Activated T-helper 1 cell treated with Interleukin-2 at 50 U/mL for 16 hours (primary cell): ENCODE measurements at places on chromosomes 11 and 22.
A peak's percentile ranks its signal among the peaks of the same experiment; 100 is the strongest.

DNA sequence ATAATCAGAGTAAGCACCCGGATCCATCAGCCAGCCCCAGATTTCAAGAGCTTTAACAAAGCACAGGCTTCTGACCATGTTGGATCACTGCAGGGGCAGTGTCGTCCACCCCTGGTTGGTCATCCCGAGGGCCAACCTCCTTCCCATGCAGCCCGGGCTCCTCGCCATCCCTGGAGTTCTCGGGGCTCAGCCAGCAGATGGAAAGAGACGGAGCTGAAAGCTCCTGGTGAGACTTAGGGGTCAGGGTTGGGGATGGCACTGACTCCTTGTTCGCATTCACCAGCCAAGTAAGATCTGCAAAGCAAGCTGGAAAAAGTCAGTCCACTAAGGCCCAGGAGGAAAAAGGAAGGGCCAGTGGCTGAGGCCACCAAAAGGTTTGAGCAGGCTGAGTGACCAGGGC, 888.9 kb downstream of the BRD1 start:
- no peak for DNase-seq

DNA sequence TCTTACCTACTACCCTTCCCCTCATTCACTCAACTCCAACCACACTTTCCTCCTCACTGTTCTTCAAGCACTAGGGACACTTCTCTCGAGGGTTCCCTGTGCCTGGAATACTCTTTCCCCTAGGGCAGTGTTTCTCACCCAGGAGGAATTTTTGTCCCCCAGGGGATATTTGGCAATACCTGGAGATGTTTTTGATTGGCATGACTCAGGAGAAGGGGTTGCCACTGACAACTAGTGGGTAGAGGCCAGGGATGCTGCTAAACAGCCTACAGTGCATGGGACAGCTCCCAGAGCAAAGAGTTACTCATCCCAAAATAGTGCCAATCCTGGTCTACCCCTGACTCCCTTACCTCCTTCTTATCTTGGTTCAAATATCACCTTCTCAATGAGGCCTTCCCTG, 40.0 kb downstream of the BTG4 start:
- DNase-seq: no peak

- DNase-seq: no peak
Measured at GRCh38 chr22:39723899-39724351, 153.4 kb downstream of the CACNA1I start.

DNA sequence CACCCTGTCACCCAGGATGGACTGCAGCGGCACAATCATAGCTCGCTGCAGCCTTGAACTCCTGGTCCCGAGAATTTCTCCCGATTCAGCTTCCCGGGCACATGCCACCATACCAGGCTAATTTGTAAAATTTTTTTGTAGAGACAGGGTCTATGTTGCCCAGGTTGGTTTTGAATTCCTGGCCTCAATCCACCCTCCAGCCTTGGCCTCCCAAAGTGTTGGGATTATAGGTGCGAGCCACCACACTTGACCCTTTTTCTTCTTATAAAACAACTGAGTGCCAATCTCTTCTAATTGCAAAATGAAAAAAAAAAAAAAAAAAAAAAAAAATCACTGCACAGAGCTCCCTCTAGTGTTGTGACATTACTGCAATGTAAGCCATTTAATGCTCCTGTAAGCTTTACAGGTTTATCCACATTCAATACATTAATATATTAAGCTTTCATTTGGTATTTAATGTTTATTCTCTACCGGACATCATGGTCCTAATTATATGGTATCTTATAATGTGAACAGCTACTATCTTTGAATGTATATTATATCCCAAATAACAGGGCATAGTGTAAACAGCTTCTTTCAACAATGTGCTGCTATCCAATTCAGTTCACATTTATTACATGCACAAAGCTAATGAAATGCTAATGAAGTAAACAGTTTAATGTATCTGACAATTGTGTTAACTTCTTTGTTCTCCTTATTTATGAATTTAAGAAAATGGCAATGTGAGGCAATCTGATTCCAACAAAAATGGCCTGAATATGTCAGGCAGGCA, 44.6 kb downstream of the COPB1 start:
- no peak for DNase-seq

- no peak for DNase-seq
Measured at GRCh38 chr11:30478923-30479322, 107.2 kb downstream of the MPPED2 start.

GRCh38 chr11:71182791-71183677, 69.3 kb downstream of the SHANK2 start:
- DNase-seq: no peak

GRCh38 chr11:30310623-30311022, 12.3 kb upstream of the ARL14EP start:
- no peak for DNase-seq

- DNase-seq: no peak
Measured at GRCh38 chr11:64451856-64452255, 92.9 kb downstream of the RPS6KA4 start.

DNA sequence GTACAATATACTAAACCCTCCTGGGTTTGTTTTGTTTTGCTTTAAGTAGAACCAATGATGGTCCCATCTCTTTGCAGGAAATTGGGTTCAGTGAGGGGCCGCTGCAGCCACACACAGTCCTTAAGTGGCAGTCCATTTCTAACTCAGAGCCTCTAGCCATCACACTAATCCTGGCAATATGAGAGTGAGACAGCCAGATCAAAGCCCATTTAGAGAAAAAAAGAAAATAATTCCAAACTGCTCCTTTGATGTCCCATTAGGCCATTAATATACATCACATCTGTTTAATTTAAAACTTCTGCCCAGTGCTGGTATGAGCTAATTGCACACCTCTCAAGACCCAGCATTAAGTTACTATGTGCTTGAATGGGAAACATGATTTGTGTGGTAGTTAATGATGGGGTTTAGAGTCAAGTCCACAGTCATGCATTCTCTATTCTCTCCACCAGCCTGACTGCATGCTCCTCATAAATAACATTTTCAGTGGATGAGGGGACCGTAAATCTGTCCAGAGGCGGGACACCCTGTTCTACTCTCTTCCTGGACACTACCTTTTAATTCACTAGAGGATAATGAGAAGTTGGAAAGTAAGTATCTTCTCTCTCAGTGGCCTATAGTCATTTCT, 53.8 kb upstream of the BIRC3 start:
- no peak for DNase-seq

DNA sequence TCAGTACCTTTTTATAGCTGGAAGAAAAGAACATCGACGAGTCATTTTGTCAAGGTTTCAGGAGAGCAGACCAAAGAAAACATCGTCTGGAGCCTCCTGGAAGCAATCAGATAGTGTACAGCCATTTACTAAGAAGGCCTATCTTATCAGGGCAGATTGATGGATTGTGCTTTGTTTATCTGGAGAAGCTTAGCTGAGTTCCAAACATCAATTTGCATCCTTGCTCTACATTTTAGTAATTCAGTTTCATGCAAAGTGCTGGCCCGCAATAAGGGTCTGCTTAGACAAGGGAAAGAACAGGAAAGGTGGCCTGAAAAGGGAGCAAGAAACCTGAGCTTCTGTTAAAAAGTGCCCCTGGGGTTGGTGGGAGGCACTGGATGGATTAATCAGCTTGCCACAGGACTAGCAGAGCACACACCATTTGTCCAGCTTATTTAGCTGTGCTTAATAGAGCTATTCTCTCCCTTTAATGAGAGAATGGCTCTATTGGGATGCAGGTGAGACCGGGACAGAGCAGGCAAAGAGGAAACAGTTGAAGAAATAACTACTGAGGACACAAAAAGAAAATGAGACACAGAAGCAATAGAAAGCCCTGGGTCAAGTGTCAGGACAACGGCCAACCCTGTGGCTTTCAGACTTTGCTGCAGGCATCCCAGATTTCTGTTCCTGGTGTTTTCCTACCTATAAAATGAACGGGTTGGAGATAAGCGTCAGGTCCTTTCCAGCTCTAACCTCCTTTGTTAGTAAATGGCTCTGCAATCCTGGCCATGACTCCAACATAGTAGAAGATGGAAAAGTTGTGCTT, 122.1 kb upstream of the TTC12 start:
- no peak for DNase-seq

DNA sequence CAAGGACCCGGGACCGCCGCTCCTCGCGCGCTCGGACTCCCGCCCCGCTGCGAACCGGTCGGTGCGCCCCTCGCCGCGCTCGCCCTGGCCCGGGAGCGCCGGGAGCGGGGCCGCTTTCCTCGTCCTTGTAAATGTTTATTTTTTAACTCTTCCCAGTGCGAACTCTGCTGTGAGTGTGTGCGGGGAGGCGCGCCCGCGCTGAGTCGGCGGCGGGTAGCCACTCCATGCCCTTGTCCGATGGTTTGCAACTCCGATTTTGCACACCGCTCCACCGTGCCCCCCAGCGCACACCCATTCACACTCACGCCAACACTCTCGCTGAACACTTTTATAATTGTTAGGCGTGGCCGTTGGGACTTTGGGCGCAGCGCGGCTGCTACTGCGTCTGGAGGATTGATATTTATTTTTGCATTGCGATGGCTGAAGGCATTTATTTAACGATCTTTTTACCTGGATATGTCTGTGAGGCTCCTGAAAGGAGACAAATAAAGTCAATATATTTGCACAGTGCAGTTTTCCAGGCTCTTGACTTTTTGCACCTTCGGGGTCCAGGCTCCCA, 1.0 kb downstream of the C11orf96 start:
- no peak for DNase-seq

- DNase-seq: no peak
Measured at GRCh38 chr11:15673408-15673831, 558.7 kb downstream of the INSC start.

GRCh38 chr11:111764621-111765020, 1.6 kb downstream of the PPP2R1B start:
- DNase-seq: no peak

DNA sequence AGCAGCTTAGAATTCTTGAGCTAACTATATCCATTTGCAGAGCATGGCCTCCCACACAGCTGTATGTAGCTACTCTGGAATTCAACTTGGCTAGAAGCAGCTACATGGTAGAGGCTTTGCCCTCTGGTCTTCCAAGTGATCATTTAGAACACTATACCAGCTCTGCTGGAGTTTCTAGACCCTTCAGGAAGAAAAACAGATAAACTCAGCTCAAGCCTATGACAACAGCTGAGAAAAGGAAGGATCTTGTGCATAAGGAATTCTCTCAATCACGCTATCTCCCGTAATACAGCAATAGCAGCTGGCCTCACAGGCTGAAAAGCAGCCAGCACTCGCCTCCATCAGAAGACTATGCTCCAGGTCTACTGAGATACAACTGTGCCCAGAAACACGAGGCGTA, 50.6 kb upstream of the APOA1 start:
- no peak for DNase-seq

- DNase-seq: no peak
Measured at GRCh38 chr11:60347084-60347797, 20.2 kb downstream of the MS4A6E start.

GRCh38 chr11:64352995-64353714, 5.8 kb upstream of the RPS6KA4 start:
- DNase-seq: no peak

DNA sequence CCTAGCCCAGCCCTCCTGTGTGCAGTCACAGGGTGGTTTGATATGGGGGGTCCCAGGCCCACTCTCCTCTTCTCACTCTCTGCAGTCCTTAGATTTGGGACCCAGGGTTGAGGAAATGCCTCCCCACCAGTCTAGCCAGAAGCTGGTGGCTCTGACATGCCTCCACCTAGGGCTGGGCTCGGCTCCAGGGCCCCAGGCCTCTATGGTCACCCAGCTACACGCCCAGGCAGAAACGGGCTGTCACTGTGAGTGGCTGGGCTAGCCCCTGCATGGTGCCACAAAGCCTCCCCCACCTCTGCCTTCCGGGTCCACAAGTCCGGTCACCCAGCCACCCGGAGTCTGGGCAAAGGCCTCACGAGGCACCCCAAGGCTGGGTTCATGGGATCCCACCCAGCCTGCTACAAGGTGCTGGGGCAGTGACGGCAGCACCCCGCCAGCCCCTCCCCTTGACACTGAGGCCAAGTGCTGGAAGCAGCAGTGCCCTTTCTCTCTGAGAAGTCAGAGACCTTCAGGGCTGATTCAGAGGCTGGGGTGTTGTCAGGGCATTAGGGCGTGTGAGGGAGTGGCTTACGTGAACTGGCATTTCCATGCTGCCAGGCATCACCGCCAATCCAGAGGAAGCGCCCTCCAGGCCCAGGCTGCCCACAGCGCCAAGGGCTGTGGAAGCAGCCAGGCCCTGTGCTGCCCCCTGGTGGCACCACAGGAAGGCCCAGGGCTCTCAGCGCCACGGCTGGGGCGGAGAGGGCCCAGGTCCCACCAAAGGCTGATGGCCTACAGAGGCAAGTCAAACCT, 638 bp upstream of the PITPNM1 start:
- peak; percentile 83 for DNase-seq

DNA sequence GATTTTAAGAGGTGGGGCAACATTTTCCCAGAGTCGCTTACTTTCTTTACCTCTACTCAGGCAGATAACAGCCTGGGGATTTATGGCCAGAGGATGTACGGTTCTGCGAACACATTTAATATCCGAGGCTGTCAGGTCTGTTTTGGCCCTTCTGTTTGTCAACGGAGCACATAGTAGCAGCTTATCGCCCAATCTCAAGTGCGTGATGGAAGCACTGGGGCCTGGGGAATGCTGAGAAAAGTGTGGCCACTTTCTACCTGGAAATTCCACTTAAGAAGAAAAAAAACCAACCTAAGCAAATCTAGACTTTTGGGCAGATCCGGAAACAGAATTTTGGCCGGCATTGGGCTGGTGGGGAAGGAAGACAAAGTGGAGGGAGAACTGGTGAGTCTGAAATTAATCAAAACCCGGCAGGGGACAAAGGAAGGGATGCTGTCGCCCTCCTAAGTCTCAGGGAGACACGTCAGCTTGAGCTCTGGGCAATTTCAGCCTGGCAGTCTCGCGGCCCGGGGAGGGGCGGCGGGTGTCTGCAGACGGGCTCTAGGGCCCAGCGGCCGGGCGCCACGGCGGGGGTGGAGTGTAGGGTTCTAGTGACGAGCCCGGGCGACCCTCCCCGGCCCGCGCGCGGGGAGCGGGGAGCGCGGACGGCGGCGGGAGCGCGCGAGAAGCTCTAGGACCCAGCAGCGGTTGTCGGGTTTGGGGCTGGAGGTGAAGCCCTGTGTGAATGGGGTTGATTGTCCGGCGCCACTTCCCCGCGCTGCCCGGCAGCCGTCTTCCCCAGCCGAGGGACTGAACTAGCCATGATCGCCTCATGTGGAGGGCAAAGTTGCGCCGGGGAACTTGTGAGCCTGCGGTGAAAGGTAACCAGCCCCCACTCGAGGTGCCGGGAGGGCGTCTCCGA, at the start of gene AMOTL1:
Gene AMOTL1, plus strand, starts transcription at position 656 of the 901 bp plus-strand sequence. Its CDS starts 156 bp downstream, at position 812.
- DNase-seq: no peak

GRCh38 chr22:24330636-24331035, 60.0 kb downstream of the SPECC1L start:
- no peak for DNase-seq

- DNase-seq: no peak
Measured at GRCh38 chr22:39349506-39349966, 255 bp upstream of the SYNGR1 start.

DNA sequence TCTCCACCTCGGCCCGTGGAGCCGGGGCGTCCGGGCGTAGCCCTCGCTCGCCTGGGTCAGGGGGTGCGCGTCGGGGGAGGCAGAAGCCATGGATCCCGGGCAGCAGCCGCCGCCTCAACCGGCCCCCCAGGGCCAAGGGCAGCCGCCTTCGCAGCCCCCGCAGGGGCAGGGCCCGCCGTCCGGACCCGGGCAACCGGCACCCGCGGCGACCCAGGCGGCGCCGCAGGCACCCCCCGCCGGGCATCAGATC, 439 bp downstream of the YAP1 start:
- no peak for DNase-seq

GRCh38 chr22:26990503-26991189, 333.3 kb downstream of the MIAT start:
- no peak for DNase-seq
